ENCODE measurements at places on chromosomes 3 and 15. TPM values are rescaled to one million over a fixed set of nuclear protein-coding genes. Genes with fewer than 3 reads are reported as not detected.

ST3GAL6 gene
- not detected for total RNA-seq

HTR3E gene
- not detected for total RNA-seq

PTH1R gene
- not detected for total RNA-seq

STRIT1 gene
- not detected for total RNA-seq

ADAMTS7 gene
- total RNA-seq: 0.07 TPM

APBA2 gene
- 18.3 TPM for total RNA-seq

XCR1 gene
- total RNA-seq: not detected

LINGO1 gene
- total RNA-seq: not detected

HMG20A gene
- total RNA-seq: 38.2 TPM

SUCLG2 gene
- 85.3 TPM for total RNA-seq

HYKK gene
- total RNA-seq: 3.4 TPM

ZNF502 gene
- 0.62 TPM for total RNA-seq

TP53BP1 gene
- 18.9 TPM for total RNA-seq

C2CD4A gene
- total RNA-seq: 0.14 TPM

CCDC39 gene
- total RNA-seq: not detected

PAQR9 gene
- not detected for total RNA-seq

TNNC1 gene
- 7.6 TPM for total RNA-seq

Data from activated naive CD4-positive, alpha-beta T cell treated with anti-CD3 and anti-CD28 coated beads for 36 hours (primary cell).